Activated T-helper 1 cell treated with anti-CD3 and anti-CD28 coated beads, Interleukin-12 subunit alpha, Interleukin-12 subunit beta, Interleukin-2, Interleukin-4 antibody, amounts not matched to agents 30 ng/mL and 10 ng/mL and 1 ng/mL, durations not matched to agents 14 hours and 24 hours and 36 hours (primary cell): ENCODE measurements at places on chromosomes 5 and 9.

- no peak for DNase-seq
Observed at GRCh38 chr9:137157618-137158415, 12.0 kb downstream of the LRRC26 start.

GRCh38 chr9:114446672-114447450 lies 58.4 kb downstream of the WHRN start:
- no peak for DNase-seq

DNA sequence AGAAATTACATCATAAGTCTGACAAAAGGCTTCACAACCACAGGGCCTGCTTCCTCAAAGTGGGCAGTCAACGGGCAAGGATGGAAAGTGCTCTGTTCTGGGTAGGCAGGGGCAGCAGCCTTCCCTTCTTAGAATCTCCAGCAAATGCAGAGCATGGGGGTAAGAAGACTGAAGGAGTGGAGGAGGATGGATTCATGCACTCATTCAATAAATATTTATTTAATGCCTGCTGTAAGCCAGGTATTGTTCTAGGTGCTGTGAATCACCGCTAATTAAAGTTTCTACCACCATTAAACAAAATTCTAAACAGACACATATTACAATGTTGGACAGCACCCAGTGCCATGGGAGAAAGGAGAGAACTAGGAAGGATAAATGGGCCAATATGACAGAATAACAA lies 195.6 kb downstream of the ELAVL2 start:
- DNase-seq, result no peak

- DNase-seq, result no peak
Observed at GRCh38 chr5:35404701-35405100, 174.4 kb upstream of the PRLR start.

DNA sequence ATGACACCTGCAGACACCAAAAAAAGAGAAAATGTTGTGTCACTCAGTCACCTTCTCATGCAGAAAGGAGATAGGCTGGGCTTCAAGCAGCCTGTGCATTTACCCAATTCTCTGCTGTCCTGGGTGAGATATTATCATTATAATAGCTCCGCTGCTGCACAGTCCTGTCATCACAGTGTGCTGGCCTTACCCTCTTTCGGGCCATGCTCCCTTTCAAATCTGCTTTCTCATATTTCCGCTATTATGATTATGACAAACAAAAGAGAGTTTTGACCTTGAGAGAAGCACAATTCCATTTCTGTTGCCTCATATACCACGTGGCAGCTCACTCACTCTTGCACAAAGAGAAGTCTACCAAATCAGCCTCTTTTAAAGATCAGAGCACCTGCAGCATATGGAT lies 1350.1 kb upstream of the ACO1 start:
- DNase-seq, result no peak

DNA sequence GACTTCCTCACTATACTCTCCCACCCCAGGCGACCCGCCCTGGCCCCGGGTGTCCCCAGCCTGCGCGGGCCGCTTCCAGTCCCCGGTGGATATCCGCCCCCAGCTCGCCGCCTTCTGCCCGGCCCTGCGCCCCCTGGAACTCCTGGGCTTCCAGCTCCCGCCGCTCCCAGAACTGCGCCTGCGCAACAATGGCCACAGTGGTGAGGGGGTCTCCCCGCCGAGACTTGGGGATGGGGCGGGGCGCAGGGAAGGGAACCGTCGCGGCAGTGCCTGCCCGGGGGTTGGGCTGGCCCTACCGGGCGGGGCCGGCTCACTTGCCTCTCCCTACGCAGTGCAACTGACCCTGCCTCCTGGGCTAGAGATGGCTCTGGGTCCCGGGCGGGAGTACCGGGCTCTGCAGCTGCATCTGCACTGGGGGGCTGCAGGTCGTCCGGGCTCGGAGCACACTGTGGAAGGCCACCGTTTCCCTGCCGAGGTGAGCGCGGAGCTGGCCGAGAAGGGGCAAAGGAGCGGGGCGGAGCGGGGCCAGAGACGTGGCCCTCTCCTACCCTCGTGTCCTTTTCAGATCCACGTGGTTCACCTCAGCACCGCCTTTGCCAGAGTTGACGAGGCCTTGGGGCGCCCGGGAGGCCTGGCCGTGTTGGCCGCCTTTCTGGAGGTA lies 2.1 kb downstream of the CA9 start:
- DNase-seq, result no peak

DNA sequence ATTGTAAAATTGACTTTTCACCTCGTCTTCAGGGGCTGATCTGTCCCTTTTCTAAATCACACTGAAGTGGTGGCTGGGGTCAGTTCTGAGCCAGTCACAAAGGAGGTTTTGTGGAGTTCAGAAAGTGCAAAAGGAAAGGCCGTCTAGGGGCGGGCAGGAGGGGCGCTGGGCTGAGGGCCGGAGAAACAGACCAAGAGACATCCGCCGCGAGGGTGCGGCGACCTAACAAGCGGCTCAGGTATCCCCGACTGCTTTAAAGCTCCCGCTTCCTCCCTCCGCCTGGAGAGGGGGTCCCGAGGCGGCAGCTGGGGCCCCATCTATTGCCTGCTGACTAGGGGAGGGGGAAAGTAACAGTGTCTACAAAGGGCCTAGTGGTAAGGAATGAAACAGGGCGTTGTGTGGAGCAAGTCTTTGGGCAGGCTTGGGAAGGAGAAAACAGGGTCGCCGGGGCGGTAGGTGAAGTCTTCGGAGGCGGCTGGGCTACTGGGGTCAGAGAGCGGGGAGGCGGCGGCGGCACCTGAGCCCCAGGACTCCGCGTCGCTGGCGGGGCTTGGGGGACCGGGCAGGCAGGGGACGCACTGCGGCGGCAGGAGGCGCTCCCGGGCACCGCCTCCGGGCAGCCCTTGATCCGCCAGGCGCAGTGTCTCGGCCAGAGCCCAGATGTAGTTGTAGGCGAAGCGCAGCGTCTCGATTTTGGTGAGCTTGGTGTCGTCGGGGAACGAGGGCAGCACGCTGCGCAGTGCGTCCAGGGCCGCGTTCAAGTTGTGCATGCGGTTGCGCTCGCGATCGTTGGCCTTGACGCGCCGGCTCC lies 950 bp downstream of the NEUROG1 start:
- no peak for DNase-seq

DNA sequence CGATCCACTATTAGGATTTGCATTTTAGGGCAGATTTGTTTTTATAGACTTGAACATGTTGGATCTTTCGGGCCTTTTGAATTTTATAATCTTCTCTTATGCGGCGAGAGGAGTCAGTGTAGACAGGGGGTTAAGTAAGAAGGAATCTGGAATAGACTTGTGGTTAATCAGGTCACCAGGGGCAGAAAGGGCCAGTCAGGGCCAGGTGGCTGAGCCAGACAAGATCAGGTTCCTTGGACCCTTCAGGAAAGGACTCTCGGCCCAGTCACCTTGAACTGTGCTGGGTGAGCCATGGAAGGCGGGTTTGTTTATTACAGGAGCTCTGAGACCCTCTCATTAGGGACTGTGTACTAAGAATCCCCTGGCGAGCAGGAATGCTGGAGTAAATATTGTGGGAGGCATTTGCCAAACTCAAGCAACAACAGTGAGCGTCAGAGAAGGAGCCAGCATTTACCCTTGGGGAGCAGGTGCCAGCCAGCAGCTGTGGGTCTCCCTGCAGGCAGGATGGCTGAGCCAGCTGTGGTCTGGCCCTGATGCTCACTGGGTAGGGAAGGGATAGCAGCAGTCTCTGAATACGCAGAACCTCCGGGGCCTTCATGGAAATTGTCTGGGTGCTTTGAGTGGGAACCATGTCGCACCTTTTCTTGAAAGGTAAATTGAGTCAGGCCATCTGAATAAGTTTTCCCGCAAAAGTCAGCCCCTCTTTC lies 79.2 kb downstream of the UBE2QL1 start:
- no peak for DNase-seq

DNA sequence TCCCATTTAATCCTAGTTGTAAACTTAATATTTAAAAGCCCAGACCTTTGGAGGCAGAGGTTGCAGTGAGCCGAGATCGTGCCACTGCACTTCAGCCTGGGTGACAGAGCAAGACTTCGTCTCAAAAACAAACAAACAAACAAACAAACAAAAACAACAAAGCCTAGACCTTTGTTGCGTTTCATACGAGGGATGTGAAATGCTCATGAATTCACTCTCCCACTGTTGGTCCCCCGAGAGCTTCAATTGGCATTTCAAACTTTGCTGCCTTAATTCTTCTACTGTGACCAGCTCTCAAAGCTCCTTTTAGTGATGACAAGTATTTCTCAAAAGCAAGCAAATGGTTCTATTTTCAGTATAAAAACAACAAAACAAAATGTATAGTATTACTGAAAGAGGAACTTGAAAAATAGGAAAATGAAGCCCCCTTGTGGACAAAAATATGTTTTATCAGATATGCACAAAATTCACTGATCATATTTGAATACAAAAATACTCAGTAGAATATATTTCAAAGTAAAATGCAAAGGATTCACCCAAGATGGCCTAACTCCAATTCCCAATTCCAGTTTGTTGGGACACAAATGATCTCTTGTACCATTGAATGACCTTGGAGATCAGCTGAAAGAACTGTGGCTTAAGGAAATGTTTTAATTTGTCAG lies 140.4 kb downstream of the ESM1 start:
- no peak for DNase-seq

- DNase-seq, result no peak
Observed at GRCh38 chr9:87428659-87429058, 69.0 kb upstream of the DAPK1 start.

GRCh38 chr5:1851290-1851934 lies 31.3 kb downstream of the IRX4 start:
- no peak for DNase-seq

DNA sequence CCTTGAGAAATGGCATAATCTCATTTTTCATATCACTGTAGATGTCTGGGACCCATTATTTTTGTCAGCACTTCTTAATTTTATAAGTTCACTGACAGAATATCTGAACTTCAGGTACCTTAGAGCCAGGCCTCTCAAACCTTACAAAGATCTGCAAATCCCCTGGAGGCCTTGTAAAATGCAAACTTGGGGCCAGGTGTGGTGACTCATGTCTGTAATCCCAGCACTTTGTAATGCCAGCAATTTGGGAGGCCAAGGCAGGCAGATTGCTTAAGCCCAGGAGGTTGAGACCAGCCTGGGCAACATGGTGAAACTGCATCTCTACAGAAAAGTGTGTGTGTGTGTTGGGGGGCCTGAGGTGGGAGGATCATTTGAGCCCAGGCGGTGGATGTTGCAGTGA lies 30.8 kb downstream of the RASGRF2 start:
- no peak for DNase-seq

DNA sequence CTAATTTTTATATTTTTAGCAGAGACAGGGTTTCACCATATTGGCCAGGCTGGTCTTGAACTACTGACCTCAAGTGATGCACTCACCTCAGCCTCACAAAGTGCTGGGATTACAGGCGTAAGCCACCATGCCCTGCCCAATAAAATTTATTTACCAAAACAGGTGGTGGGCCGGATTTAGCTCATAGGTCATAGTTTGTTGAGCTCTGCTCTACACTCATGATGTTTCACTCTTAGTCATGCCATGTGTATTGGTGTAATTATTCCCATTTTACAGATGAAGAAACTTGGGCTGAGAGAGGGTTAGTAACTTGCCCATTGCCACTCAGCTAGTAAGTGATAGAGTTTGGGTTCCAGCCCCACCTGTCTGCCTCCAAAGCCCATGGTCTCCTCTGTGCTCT lies 93.1 kb upstream of the WWC1 start:
- DNase-seq, result no peak

DNA sequence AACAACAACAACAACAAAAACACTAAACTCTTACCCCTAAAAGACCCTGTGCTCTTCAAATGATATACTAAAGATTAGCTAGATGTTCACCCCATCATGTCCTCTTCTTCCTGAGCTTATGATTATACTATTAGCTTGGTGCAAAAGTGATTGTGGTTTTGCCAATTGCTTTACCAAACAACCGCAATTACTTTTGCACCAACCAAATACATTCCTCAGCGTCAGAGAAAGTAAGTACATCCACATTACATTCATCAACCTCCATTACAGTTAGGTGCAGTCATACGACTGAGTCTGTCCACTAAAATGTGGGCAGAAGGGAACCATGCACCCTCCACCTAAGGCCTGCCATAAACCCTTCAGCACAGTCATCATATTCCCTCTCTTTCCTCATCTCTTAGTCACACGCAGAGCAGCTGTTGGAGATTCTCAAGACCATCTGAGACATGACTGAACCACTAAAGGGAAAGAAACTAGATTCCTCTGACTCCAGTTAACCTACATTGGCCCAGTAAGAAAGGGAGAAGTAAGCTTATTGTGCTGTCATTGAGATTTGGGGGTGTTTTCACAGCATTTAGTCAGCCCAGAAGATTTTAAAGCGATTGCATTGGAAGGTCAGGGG lies 181.6 kb upstream of the TLE4 start:
- no peak for DNase-seq

DNA sequence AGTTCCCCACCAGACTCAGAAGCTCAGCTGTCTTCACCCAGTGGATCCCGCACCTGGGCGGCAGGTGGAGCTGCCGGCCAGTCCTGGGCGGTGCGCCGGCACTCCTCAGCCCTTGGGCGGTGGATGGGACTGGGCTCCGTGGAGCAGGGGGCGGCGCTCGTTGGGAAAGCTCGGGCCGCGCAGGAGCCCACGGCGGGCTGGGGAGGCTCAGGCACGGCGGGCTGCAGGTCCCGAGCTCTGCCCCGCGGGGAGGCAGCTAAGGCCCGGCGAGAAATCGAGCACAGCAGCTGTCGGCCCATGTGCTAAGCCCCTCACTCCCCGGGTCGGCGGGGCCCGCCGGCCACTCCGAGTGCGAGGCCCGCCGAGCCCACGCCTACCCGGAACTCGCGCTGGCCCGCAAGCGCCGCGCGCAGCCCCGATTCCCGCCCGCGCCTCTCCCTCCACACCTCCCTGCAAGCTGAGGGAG lies 560.0 kb downstream of the BRINP1 start:
- no peak for DNase-seq

- no peak for DNase-seq
Observed at GRCh38 chr5:141567513-141568117, 51.2 kb downstream of the DIAPH1 start.

DNA sequence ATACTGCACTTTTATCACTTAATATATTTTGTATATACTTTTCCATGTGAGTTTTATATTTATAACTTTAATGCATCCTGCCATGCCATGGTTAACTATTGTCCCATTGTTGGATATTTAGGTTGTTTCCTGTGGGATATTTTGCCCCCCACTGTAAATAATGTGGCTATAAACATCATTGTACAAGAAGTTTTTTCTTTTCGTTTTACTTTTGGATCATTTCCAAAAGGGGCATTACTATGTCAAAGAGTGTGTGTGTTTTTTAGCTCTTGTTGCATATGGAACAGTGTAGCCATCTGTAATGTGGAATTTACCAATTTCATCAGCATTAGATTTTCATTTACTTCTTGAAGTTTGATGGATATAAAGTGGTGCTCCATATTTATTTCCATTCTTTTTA lies 13.3 kb downstream of the ITGA2 start:
- no peak for DNase-seq
